ENCODE measurements at places on chromosomes 6 and 20. TPM values are rescaled to one million over a fixed set of nuclear protein-coding genes. Genes with fewer than 3 reads are reported as not detected.

DNA sequence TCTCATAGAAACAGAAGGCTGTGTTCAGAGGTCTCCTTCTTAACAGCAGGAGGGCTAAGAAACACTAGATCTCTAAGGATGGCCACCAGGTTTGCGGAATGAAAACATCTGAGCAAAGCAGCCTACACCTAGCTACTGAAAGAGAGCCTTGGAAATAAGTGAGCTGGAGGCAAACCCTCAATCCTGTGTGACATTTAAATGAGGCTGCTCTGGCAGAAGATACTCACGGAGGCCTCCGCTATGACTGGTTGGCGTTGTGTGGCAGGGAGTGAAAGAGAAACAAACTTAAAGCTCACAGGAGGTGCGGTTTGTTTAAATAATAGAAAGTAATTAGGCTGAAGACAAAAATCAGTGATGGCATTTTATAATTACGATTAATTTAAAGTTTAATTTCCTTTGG is 162.0 kb upstream of the RNF217 start:
- H3K4me3 ChIP-seq: no peak overlapping the region
- H3K27me3 ChIP-seq: no peaks in the 10 kb centered on the region
- H3K36me3 ChIP-seq: no peaks in the 10 kb centered on the region
- no peaks in the 10 kb centered on the region for H3K4me1 ChIP-seq

DNA sequence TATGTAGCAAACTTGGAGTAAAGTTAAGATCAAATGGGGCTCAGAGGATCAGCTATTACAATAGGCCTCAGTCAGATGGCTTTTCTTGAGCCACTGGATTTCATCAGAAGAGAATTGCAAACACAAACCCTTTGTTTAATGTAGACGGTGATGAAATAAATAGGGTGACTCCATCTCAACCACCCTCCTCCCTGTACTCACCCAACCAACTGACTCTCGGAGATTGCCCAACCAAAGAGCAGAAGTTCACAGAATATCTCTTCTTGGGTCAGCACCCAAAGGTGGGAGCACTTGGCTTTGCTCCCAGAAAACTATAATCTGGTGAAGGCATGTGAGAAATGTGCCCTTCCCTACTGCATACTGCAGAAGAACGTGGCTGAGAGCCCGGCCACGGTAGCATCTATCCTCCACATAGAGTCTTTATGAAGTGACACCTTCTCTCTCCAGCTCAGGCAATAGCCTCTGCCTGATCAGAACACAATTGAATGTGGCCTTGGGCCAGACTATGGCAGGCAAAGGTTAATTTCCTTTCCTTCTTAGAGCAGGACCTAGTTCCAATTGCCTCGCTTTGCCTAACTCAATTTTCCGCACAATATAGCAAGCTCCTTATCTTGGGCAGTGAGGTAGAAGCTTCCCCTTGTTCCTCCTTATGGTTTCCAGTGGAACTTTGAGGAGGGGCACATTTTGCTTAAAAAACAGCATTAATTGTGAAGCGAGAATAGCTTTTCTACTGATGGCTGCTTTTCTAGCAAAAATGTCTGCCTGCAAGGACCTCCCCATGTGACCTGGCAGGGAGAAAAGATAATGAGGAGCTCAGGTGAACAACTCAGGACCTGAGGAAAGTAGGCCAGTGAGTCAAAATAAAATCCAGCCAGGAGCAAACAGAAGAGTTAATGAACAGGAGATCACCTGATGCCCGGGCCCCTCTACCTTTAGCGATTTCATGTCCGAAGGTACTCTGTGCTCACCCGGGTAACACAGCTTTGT is 79.4 kb downstream of the GFOD1 start:
- H3K4me1 ChIP-seq: no peaks in the 10 kb centered on the region
- no peak for DNase-seq
- no peaks in the 10 kb centered on the region for H3K36me3 ChIP-seq
- H3K27ac ChIP-seq: peak overlapping the region; percentile 34
- H3K4me3 ChIP-seq: no peak overlapping the region

GRCh38 chr6:88825856-88826255 is 137.6 kb downstream of the RNGTT start:
- H3K4me3 ChIP-seq: no peak overlapping the region
- no peaks in the 10 kb centered on the region for H3K36me3 ChIP-seq
- no peak overlapping the region for H3K27ac ChIP-seq
- DNase-seq: no peak

DNA sequence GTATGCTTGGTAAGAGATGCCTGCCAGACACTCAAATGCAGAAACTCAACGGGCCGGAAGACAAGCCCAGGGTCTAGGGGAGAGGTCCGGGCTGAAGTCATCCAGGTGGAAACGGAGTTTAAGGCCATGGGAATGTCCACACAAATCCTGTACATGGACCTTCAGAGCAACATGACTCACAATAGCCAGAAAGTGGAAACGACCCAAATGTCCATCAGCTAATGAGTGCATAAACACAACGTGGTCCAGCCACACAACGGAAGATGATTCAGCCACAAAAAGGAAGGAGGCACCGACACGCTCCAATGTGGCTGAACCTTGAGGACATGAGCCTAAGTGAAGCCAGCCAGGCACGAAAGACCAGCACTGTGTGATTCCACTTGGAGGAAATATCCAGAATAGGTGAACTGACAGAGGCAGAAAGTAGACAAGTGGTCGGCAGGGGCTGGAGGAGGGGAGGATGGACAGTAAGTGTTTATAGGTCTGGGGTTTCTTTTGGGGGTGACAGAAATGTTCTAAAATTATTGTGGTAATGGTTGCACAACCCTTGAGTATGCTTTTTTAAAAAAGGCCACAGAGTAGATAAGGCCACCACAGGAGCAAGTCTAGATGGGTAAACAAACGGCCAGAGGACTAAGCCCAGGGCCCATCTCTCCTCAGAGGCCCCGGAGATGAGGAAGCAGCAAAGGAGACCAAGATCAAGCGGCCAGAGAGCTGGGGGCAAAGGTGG is 105.6 kb downstream of the PREX1 start:
- peak overlapping the region; percentile 83 for H3K27ac ChIP-seq
- peaks cover 5% of the 10 kb centered on the region for H3K4me1 ChIP-seq
- no peaks in the 10 kb centered on the region for H3K27me3 ChIP-seq
- H3K36me3 ChIP-seq: no peaks in the 10 kb centered on the region

- peaks cover 9% of the 10 kb centered on the region for H3K4me1 ChIP-seq
- H3K27me3 ChIP-seq: no peaks in the 10 kb centered on the region
- DNase-seq: peak; percentile 48
Measured at GRCh38 chr6:33904050-33904746, 100.4 kb upstream of the MLN start.

- H3K4me3 ChIP-seq: no peak overlapping the region
- DNase-seq: no peak
- no peaks in the 10 kb centered on the region for H3K27me3 ChIP-seq
- H3K36me3 ChIP-seq: no peaks in the 10 kb centered on the region
- no peak overlapping the region for H3K27ac ChIP-seq
- H3K4me1 ChIP-seq: no peaks in the 10 kb centered on the region
Measured at GRCh38 chr20:52843425-52843824, 128.7 kb upstream of the TSHZ2 start.

Gene VGLL2
- total RNA-seq: not detected

DNA sequence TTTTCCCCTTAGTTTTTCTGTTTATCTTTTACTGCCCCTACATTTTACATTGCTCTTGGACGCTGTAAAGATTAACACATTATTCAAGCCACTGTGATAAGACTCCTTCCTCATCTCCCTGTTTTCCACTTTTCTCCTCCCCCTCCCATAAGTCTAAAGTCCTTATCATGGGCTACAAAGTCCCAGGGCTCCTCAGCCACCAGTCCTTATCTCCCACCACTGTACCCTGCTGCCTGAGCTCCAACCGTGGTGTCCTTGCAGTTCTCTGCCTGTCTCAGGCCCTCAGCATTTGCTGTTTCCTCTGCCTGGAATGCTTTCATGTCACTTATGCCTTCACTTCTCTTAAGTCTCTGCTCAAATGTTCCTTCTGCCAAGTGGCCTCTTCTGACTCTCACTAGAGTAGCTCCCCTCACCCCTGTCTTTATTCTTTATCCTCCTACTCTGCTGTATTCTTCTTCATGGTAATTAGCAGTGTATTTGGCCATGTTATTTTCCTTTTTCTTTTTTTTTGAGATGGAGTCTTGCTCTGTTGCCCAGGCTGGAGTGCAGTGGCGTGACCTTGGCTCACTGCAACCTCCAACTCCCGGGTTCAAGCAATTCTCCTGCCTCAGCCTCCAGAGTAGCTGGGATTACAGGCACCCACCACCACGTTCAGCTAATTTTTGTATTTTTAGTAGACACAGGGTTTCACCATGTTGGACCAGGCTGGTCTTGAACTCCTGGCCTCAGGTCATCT is 10.8 kb upstream of the LATS1 start:
- H3K4me1 ChIP-seq: no peaks in the 10 kb centered on the region
- no peak overlapping the region for H3K4me3 ChIP-seq
- peaks cover 3% of the 10 kb centered on the region for H3K36me3 ChIP-seq
- no peak for DNase-seq

Gene ABCC10
- total RNA-seq: 31.4 TPM

- no peak for DNase-seq
- H3K27ac ChIP-seq: no peak overlapping the region
Measured at GRCh38 chr6:135397172-135397952, 100.2 kb downstream of the AHI1 start.

DNA sequence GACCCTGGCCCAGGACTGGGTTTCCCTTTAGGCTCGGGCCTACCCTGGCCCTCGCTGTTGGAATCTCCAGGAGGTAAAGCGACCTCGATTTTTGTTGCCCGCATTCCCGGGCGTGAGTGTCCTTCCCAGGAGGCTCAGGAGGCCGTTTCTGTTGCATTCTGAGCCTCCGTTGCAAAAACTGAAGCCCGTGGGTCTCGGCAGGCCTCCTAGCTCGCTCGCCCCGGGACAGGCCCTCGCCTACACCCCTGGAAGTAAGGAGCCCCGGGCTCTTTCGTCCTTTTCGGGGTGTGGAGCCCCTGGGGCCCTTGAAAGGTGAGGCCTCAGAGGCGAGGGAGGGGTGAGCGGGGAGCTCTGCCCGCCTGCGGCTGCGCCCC is 2.3 kb downstream of the NR2E1 start:
- no peak overlapping the region for H3K27ac ChIP-seq
- no peak for DNase-seq
- H3K27me3 ChIP-seq: peaks cover 100% of the 10 kb centered on the region
- H3K4me1 ChIP-seq: peaks cover 36% of the 10 kb centered on the region
- H3K36me3 ChIP-seq: no peaks in the 10 kb centered on the region

DNA sequence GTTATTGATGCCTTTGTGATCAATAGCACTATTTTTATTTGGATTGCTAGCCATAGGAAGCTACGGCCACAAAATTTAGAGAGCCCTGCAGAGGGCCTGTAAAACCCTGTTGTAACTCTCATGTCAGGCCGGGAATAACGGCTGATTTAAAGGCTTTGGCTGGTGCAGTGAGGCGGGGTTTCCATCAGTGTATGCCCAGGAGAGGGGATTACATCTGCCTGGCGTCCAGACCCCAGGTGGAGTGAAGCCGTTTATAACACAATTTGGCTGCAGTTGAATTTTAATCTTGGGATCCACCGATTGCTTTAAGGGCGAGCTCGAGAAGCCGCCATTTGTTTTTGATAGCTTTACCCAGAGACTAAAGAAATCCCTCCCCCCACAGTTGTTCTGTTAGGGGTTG is 29.1 kb upstream of the APCDD1L start:
- H3K4me1 ChIP-seq: no peaks in the 10 kb centered on the region
- no peaks in the 10 kb centered on the region for H3K36me3 ChIP-seq
- H3K27ac ChIP-seq: no peak overlapping the region
- peaks cover 7% of the 10 kb centered on the region for H3K27me3 ChIP-seq
- no peak overlapping the region for H3K4me3 ChIP-seq

Gene COL9A1
- 0.64 TPM for total RNA-seq

DNA sequence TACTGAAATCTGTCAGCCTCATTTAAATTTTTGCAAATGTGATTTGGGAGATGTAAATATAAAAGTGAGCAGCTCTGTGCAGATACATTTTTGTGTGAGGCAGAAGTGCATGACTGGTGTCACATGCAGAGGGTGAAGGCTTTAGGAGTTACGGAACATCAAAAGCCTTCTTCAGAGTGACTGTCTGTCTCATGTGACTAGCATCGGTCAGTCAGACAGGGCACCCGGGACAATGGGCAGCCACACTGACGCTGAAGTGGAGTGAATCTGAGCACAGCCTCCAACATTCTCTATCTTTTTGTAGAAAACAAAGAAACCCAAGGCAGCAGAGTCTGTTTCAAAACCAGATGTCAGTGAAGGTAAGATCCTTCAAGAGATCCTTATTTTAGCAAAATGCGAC is 7.9 kb upstream of the FAM209A start:
- no peak for DNase-seq
- H3K27me3 ChIP-seq: no peaks in the 10 kb centered on the region
- no peak overlapping the region for H3K27ac ChIP-seq
- H3K4me3 ChIP-seq: no peak overlapping the region

Gene CDC40
- 17.6 TPM for total RNA-seq

DNA sequence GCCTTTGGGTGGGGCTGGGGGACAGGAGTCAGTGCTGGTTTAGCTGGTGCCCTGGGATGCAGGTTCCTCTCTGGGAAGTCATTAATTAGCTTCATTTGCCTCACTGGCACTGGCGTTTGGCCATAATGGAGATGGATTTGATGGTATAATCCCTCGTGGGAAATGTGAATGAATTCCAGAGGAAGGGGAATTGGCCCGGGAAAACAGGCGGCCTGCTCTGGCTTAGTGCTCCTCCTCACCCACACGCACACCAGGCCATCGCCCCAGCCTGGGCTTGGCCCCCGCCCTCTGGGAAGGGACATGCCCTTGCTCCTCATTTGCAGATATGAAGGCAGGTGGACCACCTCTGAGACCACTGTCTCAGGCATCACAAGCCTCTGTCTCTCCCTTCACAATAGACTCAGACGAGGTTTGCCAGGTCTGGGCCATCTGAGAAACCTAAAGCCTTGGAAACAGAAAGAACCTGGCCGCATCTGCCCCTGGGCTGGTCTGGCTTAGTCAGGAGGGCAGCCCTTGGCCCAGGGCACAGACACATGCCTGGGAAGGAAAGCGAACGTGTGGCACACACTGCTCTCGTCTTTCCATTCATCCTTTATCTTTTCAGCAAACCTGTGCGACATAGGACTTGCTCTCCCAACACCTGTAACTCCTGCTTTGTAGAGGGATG is 199.2 kb upstream of the CDH4 start:
- no peaks in the 10 kb centered on the region for H3K36me3 ChIP-seq
- no peak for DNase-seq
- no peak overlapping the region for H3K27ac ChIP-seq
- no peaks in the 10 kb centered on the region for H3K4me1 ChIP-seq
- no peak overlapping the region for H3K4me3 ChIP-seq

- DNase-seq: no peak
- H3K27me3 ChIP-seq: no peaks in the 10 kb centered on the region
- no peak overlapping the region for H3K4me3 ChIP-seq
- H3K27ac ChIP-seq: no peak overlapping the region
- H3K36me3 ChIP-seq: no peaks in the 10 kb centered on the region
Measured at GRCh38 chr20:2150660-2151059, 49.0 kb downstream of the STK35 start.

Gene SLC22A2
- total RNA-seq: not detected

Gene CNKSR3
- total RNA-seq: 11.3 TPM

- no peak overlapping the region for H3K4me3 ChIP-seq
- no peaks in the 10 kb centered on the region for H3K4me1 ChIP-seq
- H3K27me3 ChIP-seq: peaks cover 3% of the 10 kb centered on the region
- H3K27ac ChIP-seq: no peak overlapping the region
- no peak for DNase-seq
Measured at GRCh38 chr20:46544576-46544975, 5.9 kb downstream of the OCSTAMP start.

GRCh38 chr6:156989159-156989806 is 212.1 kb downstream of the ARID1B start:
- DNase-seq: no peak
- peaks cover 72% of the 10 kb centered on the region for H3K4me1 ChIP-seq
- no peak overlapping the region for H3K27ac ChIP-seq
- no peaks in the 10 kb centered on the region for H3K36me3 ChIP-seq
- no peak overlapping the region for H3K4me3 ChIP-seq

GRCh38 chr6:16700202-16700915 is 60.9 kb downstream of the ATXN1 start:
- peak; percentile 28 for DNase-seq
- H3K4me3 ChIP-seq: no peak overlapping the region
- peak overlapping the region; percentile 57 for H3K27ac ChIP-seq
- H3K27me3 ChIP-seq: no peaks in the 10 kb centered on the region
